ENCODE measurements at places on chromosomes 7 and 10. TPM values are rescaled to one million over a fixed set of nuclear protein-coding genes. Genes with fewer than 3 reads are reported as not detected.

GRCh38 chr10:125823663-125824251, 411 bp downstream of the BCCIP start:
- no peaks in the 10 kb centered on the region for H3K27me3 ChIP-seq
- H3K27ac ChIP-seq, result peak overlapping the region; percentile 86
- peak overlapping the region; percentile 77 for H3K4me3 ChIP-seq
- DNase-seq, result peak; percentile 1
- H3K36me3 ChIP-seq, result peaks cover 10% of the 10 kb centered on the region

- H3K4me1 ChIP-seq, result no peaks in the 10 kb centered on the region
- no peak overlapping the region for H3K4me3 ChIP-seq
- H3K27me3 ChIP-seq, result no peaks in the 10 kb centered on the region
- no peak for DNase-seq
These were observed 71.7 kb upstream of the AUTS2 start for GRCh38 chr7:69526570-69526969.

- no peaks in the 10 kb centered on the region for H3K27me3 ChIP-seq
- no peak overlapping the region for H3K4me3 ChIP-seq
- H3K36me3 ChIP-seq, result no peaks in the 10 kb centered on the region
- H3K27ac ChIP-seq, result no peak overlapping the region
- H3K4me1 ChIP-seq, result no peaks in the 10 kb centered on the region
- peak; percentile 73 for DNase-seq
These were observed 402.9 kb downstream of the MAGI2 start for GRCh38 chr7:79050603-79051002.

- no peak overlapping the region for H3K4me3 ChIP-seq
- no peak for DNase-seq
- no peak overlapping the region for H3K27ac ChIP-seq
- no peaks in the 10 kb centered on the region for H3K36me3 ChIP-seq
- H3K4me1 ChIP-seq, result no peaks in the 10 kb centered on the region
These were observed 67.8 kb upstream of the PCBD1 start for GRCh38 chr10:70956029-70956759.

DNA sequence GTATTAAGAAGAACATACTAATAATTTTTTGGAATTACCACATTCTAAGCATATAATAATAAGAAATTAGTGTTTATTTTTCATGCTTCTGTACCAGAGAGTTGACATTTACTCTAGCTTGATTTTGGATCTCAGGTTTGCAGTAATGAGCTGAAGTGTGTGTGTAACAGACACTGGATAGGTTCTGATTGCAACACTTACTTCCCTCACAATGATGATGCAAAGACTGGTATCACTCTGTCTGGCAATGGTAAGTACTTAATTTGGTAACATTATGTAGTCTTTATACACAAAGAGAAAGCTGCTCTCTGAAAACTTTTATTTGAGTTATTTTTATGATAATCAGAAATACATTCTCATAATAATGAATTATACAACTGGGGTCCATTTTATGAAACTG, 54.1 kb downstream of the SRI start:
- H3K27me3 ChIP-seq, result no peaks in the 10 kb centered on the region
- H3K27ac ChIP-seq, result no peak overlapping the region
- H3K4me1 ChIP-seq, result no peaks in the 10 kb centered on the region
- no peaks in the 10 kb centered on the region for H3K36me3 ChIP-seq

DNA sequence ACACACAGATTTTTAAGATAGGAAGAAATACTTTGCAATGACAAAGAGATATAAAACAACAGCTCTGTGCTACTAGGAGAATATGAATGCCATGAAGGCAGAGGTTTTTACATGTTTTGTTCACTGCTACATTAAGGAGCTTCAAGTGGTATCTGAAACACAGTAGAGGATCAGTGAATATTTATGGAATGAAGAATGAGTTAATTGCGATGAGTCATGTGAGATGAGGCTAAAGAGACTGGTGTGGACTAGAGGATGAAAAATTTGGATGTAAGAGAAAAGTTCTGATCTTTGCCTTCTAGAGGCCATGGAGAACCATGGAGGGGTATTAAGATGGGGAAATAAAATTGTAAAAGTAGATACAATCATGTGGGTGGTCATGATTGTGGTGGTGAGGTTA, 434.2 kb downstream of the PHTF2 start:
- H3K27me3 ChIP-seq, result no peaks in the 10 kb centered on the region
- H3K4me3 ChIP-seq, result no peak overlapping the region
- peak; percentile 69 for DNase-seq
- H3K4me1 ChIP-seq, result no peaks in the 10 kb centered on the region
- no peaks in the 10 kb centered on the region for H3K36me3 ChIP-seq

The CALD1 gene
- 532 TPM for total RNA-seq

The FXYD4 gene
- not detected for total RNA-seq
